Stimulated activated CD4-positive, alpha-beta T cell treated with anti-CD3 and anti-CD28 coated beads, TNF-alpha, amount 100 ng/mL, for 1 hour (primary cell): ENCODE measurements at places on chromosomes 3 and 15.

GRCh38 chr3:51434746-51435327, 43.8 kb downstream of the RBM15B start:
- DNase-seq, result no peak

- DNase-seq, result no peak
Measured at GRCh38 chr3:45371621-45372020, 16.8 kb upstream of the LARS2 start.

GRCh38 chr3:108830991-108831614, 8.5 kb downstream of the TRAT1 start:
- no peak for DNase-seq

DNA sequence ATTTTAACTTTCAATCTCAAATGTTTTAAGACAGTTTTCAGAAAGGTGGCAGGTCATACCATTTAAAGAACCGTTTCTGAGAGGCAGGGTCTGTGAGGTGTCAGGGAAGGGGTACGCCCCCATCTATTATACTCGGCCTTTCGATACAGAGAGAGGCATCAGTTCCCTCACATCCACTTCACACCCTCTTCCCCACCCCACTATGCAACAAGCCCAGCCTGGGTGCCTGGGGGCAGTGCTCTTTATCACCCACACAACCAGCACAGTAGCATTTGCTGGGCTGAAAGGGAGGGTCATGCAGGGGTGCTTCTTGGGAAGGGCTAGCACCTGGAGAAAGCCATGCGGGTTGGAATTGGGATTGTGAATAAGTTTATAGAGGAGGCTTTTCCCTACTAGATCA, 56.0 kb upstream of the KCNMB2 start:
- DNase-seq, result no peak

- no peak for DNase-seq
Measured at GRCh38 chr3:16888785-16889607, 4.2 kb downstream of the PLCL2 start.

- DNase-seq, result no peak
Measured at GRCh38 chr3:124299831-124300230, 307.9 kb upstream of the ROPN1 start.

GRCh38 chr15:80500021-80500420, 95.8 kb downstream of the ARNT2 start:
- DNase-seq, result no peak

DNA sequence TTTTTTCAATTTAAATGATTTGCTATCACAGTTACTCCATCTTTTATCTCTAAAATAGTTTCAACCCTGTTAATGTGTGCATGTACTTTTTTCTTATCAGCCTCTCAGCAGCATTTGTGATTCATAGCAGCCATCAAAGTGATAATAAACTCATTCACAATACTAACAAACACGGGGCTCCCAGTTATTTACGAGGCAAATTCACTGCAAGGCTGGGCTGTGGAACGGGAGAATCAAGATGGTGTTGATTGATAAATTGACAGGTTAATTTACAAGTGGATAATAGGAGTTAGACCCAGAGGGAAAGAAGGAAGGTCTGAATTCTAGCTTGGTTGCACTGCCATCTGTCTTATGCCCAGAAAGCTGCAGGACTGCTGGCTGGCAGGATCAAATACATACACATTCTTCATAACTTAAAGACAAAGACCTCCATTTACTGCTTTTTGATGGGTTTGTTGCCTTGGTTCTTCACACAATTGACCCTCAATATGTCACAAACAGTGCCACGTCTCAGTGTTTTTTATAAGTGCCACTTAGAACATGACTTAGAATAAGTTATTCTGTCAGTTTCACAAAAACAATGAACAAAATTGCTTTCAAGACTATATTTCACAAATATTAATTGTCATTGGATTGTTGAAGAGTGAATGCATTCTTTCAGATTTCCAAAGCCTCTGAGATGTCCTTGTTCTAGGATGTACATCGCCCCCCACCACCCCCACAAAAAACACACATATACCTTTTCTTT, 562.8 kb downstream of the NR2F2 start:
- no peak for DNase-seq

GRCh38 chr15:52336529-52336928, 40.9 kb upstream of the MYO5C start:
- DNase-seq, result no peak

DNA sequence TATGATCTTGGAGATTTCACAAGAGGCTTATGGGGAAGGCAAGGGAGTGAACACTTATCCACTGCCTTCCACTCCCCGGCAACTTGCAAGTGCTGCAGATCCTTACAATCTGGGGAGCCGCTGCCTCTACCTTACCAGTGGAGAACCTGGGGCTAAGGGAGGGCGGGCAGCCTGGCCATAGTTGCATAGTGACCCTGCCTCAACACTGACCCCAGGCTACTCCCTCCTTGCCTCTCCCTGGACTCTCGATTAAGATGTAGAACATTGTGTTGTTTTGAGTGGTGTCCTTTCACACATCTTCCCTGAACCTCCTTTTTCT, 30.6 kb downstream of the SLC6A11 start:
- DNase-seq, result no peak

DNA sequence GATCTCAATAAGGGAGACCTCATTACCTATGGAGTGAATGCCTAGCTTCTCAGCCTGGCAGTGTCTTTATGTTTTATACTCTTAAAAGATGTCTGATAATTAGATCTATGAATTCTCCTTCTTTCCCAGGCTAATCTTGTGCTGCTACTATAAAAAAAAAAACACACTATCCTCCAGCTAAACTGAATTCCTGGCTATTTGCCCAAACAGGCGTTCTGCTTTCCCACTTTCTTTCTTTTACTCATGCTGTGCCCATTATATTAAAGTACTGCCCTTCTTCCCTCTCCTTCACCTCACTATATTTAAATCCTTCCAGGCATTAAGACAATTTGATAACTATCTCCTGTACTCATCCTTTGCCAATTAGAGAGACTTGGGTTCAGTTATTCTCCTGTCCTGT, 1134.9 kb downstream of the ROBO2 start:
- DNase-seq, result no peak

GRCh38 chr15:40776537-40777141, 6.9 kb downstream of the C15orf62 start:
- DNase-seq, result no peak

DNA sequence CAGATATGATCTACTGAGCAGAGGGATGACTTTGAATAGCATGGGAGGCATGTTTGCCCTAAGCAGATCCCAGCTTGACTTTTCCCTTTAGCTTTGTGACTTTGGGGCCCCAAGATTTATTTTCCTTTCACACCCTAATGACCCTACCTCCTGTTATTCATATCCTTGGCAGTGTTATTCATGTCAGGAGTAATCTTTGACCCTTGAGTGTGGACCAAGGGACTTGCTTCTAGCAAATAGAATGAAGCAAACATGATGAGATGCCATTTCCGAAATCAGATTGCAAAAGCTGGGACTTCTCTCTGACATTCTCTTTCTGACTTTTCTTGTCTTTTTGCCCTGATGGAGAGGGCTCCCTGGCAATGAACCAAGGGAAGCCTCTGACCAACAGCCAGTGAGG, 415.4 kb upstream of the PROK2 start:
- DNase-seq, result no peak

DNA sequence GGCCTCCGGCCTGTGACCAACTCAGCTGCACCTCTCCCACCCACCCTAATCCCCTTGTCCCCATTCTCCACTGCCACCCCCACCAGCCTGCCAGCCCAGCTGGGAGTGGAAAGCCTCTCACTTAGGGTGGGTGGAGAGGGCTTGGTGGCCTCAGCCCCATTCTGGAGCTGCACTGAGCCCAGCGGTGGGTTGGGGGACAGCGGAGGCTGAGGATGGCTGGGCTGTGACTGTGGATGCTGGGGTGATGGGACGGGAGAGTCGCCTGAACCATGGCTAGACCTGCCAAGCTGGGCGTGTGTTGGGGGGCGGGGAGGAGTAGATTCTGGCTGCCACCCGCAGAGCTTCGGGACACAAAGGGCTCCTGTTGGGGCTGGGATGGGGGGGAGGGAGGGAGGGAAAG, 1.8 kb downstream of the CLCN2 start:
- DNase-seq, result no peak

DNA sequence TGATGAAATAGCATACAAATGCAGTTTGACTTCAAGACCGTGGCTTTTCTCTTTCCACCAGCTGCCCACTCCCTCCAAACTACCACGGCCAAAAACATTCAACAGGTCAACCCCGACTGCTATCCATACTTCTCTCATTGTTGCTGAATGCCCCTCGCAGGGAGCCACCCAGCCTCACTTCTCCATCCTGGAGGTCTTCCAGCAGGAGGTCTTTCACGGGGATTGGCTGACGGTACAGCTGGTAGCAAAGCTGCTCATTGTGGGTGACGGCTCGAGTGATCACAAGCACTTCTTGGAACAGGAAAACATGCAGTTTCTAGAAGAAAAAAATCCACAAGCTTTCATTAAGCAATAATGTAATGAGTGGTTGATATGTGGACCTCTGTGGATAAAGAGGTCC, 49.0 kb upstream of the TASOR start:
- DNase-seq, result no peak

DNA sequence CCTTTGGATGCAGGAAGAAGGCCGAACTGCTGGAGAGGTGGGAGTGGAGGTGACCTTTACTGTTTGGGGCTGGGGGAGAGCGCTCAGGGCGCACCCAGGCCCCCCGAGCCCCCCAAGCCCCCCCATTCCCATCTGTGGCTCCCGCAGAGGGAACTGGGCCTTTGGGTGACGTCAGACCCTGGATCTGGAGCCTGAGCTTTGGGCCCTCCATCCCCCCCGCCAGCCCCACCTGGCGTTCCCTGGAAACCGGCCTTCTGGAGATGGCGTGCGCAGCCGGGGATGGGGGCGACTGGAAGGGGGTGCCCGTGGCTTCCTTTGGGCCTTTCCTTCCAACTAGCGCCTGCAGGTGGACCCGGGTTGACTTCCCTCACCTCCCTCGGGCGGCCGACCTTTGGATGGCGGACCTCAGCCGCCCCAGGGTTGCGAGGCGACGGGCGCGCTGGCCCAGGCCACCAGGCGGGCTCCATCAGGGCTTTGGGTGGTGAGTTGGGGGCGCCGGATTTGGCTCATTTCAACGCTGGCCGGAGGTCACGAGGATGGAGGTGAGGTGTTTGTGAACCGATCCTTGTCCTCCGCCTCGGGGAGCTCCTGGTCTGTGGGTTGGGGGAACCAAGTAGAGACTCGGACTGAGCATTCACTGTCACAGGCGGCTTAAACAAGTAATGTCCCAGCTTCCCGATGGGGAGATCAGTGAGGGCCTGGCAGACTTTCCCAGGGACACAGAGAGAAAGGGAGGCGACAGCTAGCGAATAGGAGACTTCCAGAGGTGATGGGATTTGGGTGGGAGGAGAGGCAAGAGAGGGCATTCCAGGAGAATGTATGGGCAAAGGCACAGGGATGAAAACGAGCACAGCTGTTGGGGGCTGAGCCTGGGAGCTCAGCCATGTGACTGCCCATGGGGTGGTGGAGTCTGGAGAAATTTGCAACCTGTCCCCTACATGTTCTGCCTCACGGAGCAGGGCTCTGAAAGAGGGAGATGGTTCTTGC, 709 bp downstream of the SCAMP5 start:
- DNase-seq, result no peak

DNA sequence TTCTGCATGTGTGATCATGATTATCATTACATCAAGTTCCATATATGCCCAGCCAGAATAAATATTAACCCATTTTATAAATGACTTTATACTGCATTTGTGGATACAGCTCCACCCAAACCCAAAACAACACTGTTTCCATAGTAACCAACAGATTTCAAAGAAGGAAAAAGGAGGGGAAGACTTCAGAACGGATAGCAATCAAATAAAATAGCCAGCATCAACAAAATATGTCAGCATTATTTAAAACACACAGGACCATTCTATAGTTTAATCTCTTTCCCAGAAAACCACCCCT, 114.4 kb downstream of the FOXP1 start:
- DNase-seq, result no peak
